ENCODE measurements at places on chromosomes 6 and 20.

DNA sequence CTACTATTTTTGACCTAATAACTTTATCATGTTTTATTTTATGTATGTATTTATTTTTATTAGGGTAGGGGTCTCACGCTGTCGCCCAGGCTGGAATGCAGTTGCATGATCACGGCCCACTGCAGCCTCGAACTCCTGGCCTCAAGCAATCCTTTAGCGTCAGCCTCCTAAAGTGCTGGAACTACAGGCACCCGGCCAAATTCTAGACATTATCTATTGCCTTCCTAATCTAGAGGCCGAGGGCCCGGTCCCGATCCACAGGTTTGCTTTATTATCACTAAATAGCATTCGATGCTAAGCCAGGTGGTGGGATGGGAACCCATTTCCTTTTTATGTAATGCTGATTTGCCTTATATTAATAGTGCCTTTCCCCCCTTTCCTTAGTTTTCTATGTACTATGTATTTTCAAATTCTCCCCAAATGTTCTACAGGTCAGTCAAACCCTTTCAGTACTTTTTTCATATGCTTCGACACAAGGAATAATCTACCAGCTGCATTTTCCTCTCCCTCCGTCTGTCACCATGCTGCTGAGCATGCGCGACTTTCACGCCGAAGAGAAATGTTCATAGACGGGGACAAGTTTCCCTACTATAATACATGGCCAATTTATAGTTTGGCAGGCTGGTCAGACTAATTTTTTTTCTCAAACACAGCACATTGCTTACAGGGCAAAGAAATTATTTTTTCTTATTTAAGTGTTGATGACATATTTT, 6.4 kb downstream of the SERPINB6 start:
- no peak for DNase-seq

GRCh38 chr6:111184827-111185532, 97.7 kb downstream of the SLC16A10 start:
- no peak for DNase-seq

DNA sequence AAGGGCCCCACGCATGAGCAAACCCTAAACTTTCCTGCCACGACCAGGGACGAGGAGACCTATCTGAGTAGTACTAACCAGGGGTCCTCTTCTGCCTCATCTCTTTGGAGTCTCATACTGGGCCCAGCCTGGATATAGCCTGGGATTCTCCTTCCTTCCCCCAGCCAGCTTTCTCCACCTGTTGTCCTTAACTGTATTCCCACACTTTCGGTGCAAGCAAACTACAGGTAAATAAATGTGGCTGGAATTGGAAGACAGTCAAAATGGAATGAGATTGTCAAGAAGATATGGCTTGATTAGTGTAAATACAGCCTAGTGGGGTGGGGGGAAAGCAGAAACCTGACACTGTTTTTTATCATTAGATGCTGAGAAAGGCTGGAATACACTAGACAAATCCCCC, 23.5 kb upstream of the LY86 start:
- DNase-seq, result no peak

- no peak for DNase-seq
Measured at GRCh38 chr20:5402903-5403531, 86.3 kb upstream of the PROKR2 start.

- DNase-seq, result no peak
Measured at GRCh38 chr20:9110916-9111432, 42.1 kb downstream of the PLCB4 start.

- no peak for DNase-seq
Measured at GRCh38 chr6:160069459-160069858, 52.2 kb upstream of the SLC22A1 start.

GRCh38 chr20:25547063-25547462, 38.3 kb downstream of the NINL start:
- no peak for DNase-seq

DNA sequence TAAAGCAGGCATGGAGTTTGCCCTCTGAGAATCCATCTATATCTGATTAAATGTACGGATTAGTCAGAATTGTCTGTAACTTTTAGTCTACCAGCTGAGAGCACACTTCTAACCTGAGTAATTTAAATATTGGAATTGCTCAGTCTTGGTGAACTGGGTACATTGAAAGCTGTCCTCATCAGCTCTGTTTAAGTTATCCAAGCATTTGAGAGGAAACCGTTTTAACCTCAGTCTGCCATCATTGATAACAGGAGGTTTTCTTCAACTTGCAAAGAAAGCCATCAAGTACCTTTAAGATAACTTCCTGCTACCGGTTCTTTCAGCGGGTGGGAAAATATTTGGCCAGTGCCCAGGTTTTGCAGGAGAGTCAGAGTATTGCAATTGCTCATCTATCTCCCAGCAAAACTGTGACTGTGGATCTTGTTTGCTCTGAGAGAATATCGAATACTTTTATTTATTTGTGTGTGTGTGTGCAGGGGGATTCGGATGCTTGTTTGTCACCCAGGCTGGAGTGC, 31.1 kb upstream of the F13A1 start:
- peak; percentile 8 for DNase-seq

DNA sequence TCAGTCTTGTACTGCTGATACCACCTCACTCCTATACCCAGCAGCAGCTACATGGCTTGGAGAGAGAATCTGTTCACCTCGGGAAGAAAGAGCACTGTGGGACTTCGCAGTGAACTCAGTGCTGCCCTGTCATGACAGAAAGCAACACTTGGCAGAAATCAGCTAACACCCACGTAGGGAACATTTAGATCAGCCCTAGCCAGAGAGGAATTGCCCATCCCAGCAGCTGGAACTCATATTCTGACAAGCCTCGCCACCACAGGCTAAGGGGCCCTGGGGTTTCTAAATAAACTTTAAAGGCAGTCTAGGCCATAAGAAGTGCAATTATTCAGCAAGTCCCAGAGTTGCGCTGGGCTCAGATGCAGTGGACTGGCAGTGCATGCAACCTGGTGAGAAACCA, 1266.8 kb downstream of the GRIK2 start:
- DNase-seq, result no peak

GRCh38 chr6:108166664-108167448, 1.0 kb downstream of the NR2E1 start:
- DNase-seq, result no peak

GRCh38 chr6:11653028-11653583, 115.6 kb downstream of the TMEM170B start:
- DNase-seq, result peak; percentile 96

DNA sequence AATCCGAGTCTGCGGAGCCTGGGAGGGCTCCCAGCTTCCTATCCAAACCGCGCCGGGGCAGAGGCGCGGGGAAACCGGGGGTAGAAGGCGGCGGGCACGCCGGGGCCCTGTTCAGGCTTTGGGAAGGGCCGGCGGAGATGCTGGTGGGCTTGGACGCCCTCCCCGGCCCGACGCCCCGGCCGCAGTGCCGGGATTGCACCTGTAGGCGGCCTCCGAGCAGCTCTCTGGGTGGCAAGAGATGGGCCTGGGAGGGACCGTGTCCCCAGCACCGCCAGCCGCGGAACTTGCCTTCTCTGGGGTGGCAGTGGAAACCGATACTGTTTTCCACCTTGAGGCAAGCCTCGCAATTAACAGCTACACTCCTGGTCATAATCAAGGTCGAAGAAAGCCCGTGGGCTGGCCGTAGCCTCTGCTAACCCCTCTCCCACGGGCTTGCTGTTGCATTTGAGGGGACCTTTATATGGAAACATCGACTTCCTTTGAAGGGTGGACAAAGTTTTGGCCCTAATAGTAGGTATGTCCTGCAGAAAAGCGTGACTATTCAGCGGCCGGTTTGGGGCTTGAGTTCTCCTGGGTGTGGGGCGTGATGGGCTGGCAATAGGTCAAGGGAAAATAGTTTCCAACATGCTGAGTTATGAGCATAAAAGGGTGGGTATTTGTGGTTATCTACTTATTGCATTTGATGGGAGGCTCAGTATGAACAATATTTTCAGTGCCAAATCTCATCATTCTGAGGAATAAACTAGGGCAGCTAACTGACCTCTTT, 1.1 kb upstream of the JAG1 start:
- peak; percentile 61 for DNase-seq

DNA sequence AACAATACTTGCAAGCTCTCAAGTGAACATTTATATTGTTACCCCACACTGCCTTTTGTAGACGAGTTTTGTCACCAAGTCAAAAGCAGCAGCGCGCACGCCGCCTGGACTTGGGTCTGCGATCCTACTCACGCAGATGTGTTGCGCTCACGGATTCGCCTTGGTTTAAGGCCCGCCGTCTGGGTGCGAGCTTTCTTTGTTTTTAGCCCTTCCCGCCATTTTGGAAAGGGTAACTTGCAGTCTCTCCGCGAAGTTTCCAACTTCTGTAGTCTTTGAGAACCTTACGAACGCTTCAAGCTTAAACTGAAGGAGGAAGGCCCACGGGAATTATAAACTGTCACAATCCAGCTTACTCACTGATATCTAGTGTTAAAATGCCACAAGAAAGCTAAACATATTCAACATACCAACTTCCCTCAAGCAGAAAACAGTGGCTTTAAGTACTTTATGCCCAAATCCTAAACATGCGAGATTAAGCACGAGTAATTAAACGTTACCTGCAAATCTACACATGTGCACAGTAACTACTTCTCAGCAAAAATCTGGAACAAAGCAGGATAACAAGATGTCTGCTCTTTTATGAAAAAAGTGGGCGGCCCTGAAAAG, 80.4 kb upstream of the BTN3A2 start:
- peak; percentile 71 for DNase-seq

DNA sequence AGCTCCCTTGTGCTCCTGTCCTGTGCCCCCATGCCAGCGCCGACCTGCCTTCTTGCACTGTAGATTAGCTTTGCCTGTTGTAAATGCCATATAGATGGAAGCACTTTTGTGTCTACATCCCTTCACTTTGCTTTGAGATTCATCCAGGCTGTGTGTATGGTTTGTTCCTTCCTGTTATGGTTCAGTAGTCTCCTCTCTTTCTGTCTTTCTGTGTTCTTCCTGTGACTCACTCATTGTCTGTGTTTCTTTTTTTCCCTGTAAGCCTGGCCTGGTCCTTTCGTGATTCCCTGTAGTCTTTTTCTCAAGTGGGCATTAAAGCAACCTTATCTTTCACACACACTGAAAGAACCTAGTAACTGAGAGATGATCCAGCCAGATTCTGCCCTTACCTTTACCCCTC, 66.6 kb downstream of the JARID2 start:
- DNase-seq, result peak; percentile 30

GRCh38 chr6:41122918-41123317, 31.2 kb downstream of the TREML1 start:
- no peak for DNase-seq

GRCh38 chr6:6557886-6558285, 30.6 kb upstream of the LY86 start:
- DNase-seq, result no peak

- no peak for DNase-seq
Measured at GRCh38 chr6:72886170-72886569, 264.3 kb downstream of the KCNQ5 start.

GRCh38 chr6:63349401-63349800, 29.6 kb upstream of the LGSN start:
- DNase-seq, result peak; percentile 16

- DNase-seq, result no peak
Measured at GRCh38 chr6:130955755-130956154, 107.3 kb downstream of the EPB41L2 start.

- DNase-seq, result no peak
Measured at GRCh38 chr6:135876058-135876457, 24.6 kb downstream of the PDE7B start.

DNA sequence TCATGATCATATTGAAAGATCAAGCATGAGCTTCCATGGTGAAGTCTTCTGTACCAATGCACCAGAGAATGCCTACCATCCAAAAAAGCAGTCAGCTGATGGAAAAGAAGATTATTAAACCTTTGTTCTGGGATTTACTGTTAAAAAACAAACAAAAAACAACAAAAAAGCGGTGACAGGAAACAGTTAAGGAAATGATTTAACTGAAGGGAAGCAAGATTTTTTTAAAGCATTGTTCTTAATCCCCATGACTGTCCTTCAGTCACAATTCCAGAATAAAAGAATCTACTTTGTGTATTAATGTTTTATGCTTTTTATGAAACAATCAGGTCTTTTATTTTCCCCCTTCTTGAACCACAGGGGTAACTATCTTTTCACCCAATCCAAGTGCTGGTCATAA, 23.9 kb downstream of the FAM162B start:
- DNase-seq, result no peak

DNA sequence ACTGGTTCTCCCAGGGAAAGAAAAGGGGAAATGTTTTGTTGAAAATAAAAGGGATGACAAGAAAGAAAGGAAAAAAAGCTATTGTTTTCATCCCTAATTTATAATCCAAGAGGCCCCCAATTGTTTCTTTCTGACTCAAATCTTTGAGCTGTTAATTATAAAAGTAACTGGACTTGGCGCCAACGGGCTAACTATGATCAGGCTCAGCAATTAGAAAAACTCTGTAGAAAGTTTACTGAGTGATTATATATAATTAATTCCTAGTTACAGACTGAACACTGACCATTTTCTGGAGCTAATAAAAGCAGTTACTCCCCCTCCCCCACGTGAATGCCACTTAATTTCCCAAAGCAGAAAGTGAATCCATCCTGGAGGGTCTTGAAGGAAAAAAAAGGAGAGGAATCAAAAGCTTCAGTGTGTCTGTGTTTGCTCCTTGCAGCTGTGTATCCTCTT, 3.2 kb downstream of the ZMYND8 start:
- no peak for DNase-seq

GRCh38 chr20:58715391-58715800, 22.8 kb downstream of the NPEPL1 start:
- DNase-seq, result no peak

DNA sequence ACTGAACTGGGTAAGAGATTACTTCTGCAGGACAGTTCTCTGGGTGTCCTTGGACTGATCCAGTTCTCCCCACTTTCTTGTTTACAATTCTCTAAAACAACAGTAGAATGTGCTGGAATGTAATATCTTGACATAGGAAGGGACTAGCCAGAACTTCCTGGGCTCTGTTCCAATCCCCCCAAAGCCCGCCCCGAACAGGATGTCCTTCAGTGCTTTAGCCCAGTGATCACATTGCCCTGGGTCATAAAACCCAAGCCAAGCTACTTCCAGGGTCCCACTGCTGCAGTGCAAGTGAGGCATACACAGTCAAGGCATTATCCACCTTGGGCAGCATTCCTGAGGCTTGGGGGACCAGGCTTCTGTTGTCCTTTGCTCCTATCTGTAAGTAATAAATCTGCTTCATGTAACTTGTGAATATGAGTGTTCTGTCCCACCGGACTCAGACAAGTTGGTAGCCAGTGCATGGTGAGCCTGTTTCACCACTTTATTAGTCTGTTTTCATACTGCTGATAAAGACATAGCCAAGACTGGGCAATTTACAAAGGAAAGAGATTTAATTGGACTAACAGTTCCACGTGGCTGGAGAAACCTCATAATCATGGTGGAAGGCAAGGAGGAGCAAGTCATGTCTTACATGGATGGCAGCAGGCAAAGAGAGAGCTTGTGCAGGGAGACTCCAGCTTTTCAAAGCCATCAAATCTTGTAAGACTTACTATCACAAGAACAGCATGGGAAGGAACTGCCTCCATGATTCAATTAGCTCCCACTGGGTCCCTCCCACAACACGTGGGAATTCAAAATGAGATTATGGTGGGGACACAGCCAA, 23.5 kb downstream of the FITM2 start:
- no peak for DNase-seq

GRCh38 chr20:34120213-34120612, 8.2 kb upstream of the EIF2S2 start:
- DNase-seq, result no peak

GRCh38 chr6:16236631-16237199, 1.7 kb upstream of the GMPR start:
- DNase-seq, result peak; percentile 63

All from fibroblast of skin of abdomen (primary cell).